Foreskin keratinocyte (primary cell): ENCODE measurements at places on chromosomes 2 and 18. TPM values are rescaled to one million over a fixed set of nuclear protein-coding genes. Genes with fewer than 3 reads are reported as not detected.

COL4A3 gene
- 0.07 and 0.34 TPM in 2 replicates for total RNA-seq

- no peak for DNase-seq
These were observed 168.7 kb upstream of the AGAP1 start for GRCh38 chr2:235325151-235325550.

GRCh38 chr2:113251118-113251517, 27.6 kb downstream of the PAX8 start:
- DNase-seq = no peak

DNA sequence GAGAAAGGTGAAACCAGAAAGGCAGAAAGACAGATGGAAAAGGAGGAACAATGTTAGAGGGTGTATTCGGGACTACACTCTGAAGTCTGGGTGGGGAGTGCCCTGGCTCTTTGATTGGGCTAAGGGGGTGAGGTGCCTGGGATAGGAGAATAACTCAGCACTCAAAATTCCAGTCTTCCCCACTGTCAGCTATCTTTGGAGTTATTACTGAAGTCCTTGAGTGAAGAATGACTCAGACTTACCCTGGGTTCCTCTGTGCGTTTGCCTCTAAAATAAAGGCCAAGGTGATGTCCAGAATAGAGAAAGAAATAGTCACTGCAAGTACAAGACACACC, 151.8 kb upstream of the SERPINE2 start:
- DNase-seq = peak; percentile 26

DNA sequence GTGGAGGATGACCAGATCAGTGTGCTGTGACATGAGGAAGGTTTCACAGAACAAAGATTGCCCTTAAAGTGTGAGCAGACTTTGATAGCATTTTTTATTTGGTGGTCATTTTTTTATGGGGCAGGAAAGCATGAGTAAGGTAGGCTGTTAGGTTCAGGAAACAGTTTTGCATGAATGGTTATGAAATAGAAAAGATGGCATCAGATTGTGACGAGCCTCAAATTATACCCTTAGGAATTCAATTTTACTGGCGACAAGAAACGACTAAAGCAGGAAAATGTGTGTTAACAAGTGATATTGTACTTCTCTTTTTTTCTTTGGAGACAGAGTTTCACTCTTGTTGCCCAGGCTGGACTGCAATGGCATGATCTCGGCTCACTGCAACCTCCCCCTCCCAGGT, 44.7 kb downstream of the PIK3C3 start:
- no peak for DNase-seq

DNA sequence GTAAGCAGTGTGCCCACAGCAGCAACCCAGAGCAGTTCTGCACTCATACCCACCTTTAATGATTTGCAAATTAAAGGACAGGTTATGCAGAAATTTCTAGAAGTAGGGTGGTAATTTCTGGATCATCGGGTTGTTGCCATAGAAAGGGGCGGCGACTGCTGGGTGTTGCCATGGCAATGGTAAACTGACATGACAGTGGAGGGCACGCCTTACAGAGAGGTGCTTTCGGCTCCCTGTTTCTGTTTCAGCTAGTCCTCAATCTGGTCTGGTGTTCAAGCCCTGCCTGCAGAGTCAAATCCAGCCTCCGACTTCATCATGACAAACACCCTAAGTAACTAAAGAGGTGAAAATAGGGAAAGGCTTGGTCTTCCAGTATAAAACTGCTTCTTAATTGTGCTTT, 667.7 kb downstream of the SOCS6 start:
- no peak for DNase-seq

- peak; percentile 24 for DNase-seq
These were observed 766 bp downstream of the MFF start for GRCh38 chr2:227325839-227326195.

NPC1 gene
- total RNA-seq = 60.8 and 69.9 TPM in 2 replicates
